NCI-H446 (cell line): ENCODE measurements at places on chromosomes 13 and 19.

DNA sequence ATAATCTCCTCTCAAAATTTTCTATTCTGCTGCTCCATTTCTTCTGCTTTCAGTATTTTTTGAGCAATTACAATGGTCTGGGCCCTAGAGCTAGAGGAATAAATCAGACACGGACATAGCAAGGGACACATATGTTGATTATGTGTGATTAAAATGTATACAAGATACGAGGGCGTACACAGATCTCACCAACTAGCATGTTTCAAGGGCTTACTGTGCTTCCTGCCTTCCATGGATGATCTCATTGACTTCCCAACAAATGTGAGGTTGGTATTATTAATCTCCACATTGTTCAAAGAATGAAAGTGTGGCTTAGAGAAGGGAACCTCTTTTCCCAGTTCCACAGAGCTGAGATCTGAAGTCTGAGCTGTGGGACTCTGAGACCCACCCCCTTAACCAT, 9.1 kb downstream of the PLD3 start:
- no peak for DNase-seq

- no peak for DNase-seq
Measured at GRCh38 chr13:72156760-72157159, 289.8 kb upstream of the DACH1 start.

DNA sequence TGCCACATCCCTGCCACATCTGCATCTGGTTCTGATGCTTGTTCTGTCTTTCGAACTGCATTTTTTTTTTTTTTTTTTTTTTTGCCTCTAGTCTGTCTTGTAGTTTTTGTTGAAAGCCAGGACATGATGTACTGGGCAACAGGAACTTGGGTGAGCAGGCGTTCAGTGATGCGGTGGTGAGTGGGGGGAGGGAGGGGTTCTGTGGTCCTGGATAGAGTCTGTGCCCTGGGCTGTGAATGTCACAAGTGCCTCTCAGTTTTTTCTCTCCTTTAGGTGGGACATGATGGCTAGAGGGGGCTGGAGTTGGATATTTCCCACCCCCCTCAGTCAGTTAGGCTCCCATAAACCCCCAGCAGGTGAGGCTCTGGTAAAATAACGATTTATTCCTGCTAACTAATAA, 3.5 kb downstream of the CEACAM4 start:
- no peak for DNase-seq

DNA sequence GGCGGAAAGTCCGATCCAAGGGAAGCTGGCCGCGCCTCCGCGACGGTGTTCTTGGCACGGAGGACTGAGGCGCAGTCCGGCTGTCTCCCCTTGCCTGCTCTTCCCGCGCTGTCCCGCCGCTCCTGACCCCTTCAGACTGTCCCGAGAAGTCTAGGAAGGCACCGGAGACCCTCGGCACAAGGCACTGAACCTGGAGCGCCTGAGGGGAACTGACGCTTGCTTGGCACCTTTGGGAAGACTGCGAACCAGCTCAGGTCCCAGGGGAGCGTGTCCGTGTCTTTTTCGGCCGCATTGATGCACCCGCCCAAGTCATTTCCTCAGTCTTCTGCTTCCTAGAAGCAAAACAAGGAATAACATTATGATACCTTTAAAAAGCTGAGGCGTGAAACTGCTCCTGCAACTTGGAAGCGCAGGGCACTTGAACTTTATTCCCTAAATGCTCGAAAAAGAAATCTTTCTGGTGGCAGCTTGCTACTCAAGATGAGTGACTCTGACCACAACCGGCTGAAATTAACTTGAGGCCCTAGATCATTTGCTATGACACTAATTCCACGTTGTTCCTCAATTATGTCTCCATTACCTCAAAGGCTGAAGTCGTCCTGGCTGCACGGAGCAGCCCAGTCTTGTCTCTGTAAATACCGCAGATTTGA, 735 bp upstream of the FLT1 start:
- no peak for DNase-seq

- no peak for DNase-seq
Measured at GRCh38 chr13:111328574-111329410, 8.3 kb downstream of the TEX29 start.

DNA sequence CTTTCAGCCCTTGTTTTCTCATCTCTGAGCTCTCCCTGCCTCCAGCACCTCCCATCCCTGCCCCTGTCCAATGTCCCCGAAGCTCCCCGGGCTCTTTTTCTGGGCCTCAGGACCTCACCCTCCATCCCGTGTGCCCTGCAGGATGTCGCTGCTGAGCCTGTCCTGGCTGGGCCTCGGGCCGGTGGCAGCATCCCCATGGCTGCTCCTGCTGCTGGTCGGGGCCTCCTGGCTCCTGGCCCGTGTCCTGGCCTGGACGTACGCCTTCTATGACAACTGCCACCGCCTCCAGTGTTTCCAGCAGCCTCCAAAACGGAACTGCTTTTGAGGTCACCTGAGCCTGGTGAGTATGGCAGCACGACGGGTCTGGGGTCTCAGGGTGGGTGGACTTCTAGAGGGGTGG, 51.1 kb upstream of the CYP4F8 start:
- no peak for DNase-seq

- DNase-seq: no peak
Measured at GRCh38 chr13:111630406-111630805, 310.0 kb downstream of the TEX29 start.

DNA sequence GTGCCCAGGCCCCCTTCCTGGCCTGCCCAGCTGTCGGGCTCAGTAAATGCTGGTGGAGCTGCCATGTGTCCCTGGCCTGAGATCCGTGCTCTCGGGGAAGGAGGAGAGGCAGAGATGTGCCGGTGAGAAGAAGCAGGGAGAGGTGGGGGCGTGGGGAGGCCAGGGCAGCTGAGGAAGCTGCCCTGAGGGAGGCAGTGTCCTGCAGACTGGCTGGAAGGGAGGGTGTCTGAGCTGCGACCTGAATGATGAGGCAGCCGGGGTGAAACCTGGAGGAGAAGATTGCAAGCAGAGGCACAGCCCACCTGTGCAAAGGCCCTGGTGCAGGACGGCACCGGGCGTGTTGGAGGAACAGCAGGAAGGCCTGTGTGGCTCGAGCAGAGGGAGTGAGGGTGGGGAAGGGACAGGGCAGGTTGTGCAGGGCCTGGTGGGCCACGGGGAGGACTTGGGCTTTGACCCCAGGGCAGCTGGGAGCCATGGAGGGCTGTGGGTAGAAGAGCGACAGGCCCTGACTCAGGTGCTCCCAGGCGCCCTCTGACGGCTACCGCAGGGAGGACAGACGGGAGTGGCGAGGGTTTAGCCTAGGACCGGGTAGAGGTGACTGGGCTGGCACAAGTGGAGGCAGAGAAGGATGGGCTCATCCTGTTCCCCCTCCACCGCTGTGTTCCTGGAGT, 14.0 kb upstream of the CELF5 start:
- peak; percentile 51 for DNase-seq

DNA sequence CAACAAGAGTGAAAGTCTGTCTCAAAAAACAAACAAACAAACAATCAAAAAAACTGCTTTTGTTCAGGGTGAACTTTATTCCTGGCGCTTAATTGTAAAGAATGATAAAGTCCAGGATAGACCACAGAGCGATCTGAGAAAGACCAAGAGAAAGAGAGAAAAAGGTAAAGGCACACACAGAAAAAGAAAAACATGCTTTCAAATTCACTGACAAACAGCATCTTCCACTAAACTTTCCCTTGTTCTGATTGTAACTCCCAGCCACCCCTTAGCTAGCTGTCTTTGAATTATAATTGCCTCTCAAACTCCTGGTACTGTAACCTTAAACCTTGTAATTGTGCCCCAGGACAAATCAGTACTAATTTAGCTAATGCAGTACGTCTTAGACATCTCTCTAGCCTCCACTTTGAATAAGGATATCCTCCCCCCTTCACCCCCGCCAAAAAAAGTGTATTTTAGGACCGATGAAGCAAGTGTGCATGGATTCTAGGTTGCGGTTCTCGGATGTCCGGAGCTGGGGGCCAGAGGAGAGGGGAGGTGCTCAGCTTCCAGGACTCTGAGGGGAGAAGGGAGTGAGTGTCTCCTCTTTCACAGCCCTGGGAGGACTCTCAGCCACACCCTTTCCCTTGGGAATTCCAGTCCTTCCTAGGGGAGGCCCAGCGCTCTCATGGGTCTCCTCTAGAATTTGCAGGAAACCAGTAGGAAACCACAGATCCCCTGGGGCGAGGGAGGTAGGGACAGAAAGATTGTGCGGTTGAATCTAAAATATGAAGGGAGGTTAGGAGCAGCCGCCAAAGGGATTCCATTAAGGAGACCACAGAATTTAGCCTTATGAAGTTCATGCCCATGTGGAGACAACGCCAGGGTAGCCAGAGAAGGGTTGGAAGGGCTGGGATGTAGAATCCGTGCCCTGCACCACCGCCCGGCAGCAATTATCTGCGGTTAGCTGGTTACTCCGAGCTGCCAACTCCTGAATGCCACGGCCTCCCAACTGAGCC, 19.7 kb downstream of the ZNF536 start:
- no peak for DNase-seq

DNA sequence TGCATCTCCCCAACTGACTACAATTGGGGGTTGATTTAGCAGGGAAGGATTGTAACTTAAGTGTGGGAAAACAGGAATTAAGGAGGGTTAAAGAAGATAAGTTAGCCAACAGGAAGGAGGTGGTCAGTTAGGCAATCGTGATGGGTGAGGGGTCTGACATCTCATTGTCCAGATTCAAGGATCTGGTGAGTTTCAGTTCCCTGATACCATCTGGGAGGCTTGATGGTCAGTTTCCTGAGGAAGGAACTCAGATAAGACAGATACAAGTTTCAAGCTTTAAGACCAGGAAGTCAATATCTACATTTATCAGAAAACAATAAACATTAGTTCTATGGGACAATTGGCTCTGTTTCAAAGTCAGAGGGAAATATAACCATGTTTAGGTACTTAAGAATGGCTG, 601.8 kb downstream of the SLITRK6 start:
- no peak for DNase-seq

DNA sequence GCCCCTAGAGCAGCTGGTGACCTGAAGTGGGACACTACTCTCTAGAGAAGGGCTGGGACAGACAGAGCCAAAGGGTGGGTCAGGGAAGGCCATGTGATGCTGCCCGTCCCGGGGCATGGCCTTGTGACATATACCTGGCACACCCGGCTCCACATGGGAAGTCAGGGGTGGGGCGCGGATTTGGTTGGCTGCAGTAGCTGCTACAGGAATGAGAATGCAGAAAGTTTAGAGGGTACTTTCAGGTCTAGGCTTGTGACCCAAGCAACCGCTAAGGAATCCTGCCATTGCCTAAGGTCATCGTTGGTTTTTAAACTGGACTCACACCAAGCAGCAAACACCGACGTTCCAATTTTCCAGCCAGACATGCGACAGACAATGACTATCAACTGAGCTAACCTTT, 25.9 kb downstream of the RCBTB2 start:
- no peak for DNase-seq

DNA sequence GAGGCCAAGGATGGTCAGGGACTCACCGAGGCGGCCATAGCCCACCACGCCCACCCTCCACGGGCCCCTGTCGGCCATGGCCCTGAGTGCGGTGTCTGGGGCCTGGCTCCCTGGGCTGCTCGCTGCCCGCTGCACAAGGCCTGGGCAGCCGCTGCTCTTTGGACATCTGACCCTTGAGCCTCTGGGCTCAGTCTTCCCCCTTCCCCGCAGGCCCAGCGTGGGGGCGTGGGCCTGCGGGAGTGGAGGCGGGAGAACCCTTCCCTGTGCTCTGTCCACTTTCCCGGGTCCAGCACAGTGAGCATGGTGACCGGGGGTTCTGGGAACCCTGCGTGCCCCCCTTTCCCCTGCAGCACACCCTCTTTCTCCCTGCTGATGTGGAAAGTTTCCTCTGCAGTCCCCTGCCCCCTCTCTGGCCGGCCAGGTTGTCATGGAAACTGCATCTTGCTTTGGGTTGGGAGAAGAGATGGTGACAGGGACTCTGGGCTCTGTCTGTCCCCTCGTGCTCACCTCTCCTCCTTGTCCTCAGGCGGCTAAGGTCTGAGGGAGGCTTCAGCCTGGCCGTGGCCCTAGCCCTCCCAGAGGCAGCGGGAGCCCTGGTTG, at the start of gene ASPDH:
ASPDH (minus strand) TSS at position 168 of the 600 bp plus-strand sequence; CDS start at position 78, 90 bp downstream.
- no peak for DNase-seq

GRCh38 chr19:54469496-54469934, 3.6 kb downstream of the CDC42EP5 start:
- no peak for DNase-seq

DNA sequence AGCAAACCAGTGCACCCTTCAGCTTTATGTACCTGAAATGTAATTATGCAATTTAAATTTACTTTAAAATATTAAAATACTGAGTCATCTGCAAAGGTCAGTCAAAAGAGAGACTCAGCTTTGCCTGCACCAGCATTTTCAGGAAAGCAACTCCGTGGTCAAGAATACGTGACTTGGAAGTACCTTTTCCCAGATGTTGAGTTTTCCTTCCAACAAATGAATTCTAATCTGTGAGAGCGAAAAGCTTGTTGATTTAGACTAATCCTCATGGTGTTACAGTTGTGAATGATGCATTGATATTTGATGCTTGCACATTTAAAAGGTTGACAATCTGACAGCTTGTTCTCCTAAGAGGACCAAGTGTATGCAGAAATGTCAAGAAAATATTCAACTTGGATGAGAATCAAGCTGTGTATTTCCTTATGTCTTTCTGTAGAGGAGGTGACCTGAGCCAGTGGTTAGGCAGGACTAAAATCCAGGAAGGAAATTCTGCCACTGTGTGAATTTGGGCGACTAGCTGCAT, 270.4 kb downstream of the ABCC4 start:
- DNase-seq: no peak

- no peak for DNase-seq
Measured at GRCh38 chr19:7857727-7858108, 16.5 kb downstream of the PRR36 start.

DNA sequence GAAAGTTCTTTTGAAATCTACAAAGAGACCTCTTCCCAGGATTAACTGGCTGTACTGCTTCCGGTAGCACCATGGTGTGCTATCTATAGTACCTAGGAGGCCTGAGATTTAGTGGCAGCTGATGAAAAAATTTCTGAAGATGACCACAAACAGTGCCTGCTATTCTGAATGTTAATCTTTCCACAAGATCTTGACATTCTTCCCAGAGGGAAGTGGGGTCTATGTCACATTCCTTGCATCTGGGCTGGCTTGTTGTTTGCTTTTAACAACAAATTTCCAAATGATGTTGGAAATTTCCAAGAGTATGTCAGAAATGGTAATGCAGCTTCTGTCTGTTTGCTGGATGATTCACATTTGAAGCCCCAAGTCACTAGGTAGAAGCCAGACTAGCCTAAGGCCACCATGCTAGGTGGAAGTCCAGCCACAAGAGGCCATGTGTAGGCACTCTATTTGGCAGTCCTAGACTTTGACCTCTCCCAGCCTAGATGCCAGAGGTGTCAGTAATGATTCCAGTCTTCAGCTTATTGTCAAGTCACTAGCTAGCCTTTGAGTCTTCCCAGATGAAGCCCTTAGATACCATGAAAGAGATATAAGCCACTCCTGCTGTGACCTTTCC, 22.1 kb downstream of the SPART start:
- no peak for DNase-seq

DNA sequence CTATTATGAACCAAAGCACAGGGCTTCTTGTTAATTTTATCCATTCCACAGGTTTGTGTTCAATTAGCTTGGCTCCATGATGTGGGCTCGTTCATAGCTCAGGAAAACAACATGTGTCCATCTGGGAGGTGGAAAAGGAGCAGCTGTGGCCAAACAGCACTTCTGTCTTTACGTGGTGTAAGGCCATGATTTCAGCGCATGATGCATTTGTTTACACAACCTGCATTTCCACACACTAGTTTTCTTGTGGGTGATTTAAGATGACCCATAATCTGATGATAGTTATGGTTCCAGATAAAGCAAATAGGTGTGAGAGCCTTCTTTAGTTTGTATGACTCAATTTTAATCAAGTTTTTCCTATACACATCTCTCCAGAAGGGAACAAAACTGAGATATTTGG, 101.7 kb downstream of the TNFRSF19 start:
- DNase-seq: no peak

GRCh38 chr19:58558066-58558622, at the start of gene UBE2M:
Gene UBE2M (minus strand): TSS chr19:58558611. CDS start chr19:58558381, 230 bp downstream.
- DNase-seq: no peak
